ENCODE measurements at places on chromosomes 7 and 10. TPM values are rescaled to one million over a fixed set of nuclear protein-coding genes. Genes with fewer than 3 reads are reported as not detected.

GRCh38 chr10:131849591-131850382 is 51.0 kb upstream of the PPP2R2D start:
- DNase-seq: no peak

DNA sequence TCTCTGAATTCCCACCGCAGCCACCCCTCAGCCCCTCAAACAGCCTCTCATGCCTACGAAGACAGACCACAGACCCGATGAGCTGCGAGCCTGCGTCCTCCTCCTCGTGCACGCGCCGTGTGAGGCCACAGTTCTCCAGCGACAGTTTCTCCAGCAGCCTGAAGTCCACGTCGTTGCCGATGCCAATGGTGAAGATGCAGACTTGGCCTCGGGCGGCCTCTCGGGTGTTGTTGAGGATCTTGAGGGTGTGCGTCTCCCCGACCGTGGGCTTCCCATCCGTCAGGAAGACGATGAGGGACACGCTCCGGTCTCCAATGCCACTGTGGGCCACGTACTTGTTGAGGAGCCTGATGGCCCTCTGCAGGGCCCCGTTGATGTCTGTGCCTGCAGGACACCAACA is 87.1 kb downstream of the ITIH5 start:
- DNase-seq: no peak

DNA sequence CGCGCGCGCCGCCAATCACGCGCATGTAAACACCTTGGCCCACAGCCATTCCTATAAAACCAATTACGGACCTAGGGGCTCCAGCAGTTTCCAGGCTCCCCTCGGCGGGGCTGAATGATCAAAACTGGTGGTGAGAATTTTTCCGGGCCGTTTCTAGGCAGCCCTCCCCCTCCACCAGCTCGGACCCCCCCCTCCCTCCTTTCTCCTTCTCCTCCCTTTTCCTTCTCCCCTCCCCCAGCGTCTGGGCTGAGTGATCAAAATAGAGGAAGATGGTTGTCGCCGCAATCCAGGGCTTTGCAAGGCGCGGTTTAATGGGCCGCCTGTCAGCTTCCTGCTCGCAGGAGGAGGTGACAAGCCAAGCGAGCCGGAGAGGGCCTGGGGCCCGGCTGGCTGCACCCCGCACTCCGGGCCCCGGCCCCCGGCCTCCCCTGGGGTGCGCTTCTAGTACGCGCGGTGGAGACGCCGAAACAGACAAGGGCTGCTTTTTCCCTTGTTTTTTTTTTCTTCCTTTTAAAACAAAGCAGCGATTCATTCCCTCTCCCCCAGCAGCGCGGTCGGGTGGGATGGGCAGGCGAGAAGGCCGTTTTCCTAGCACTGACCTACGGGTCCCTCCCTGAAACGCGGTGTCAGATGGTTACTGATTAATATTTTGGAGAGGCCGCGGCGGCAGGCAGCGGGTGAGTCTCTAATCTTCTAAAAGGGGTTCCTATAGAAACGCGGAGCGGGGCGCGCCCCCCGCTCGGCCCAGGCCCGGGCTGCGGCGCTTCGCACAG is 528 bp upstream of the TNRC18 start:
- DNase-seq: peak; percentile 100

GRCh38 chr10:109895095-109895818 is 28.1 kb downstream of the XPNPEP1 start:
- DNase-seq: peak; percentile 97

- no peak for DNase-seq
Observed at GRCh38 chr7:133563251-133563650, 310.4 kb downstream of the EXOC4 start.

- DNase-seq: no peak
Observed at GRCh38 chr7:132576721-132577085, 433 bp upstream of the PLXNA4 start.

GRCh38 chr7:101538596-101539459 is 90.3 kb downstream of the MYL10 start:
- peak; percentile 37 for DNase-seq

GRCh38 chr10:106930751-106931150 is 233.8 kb downstream of the SORCS1 start:
- DNase-seq: no peak

GRCh38 chr10:62199584-62199983 is 69.1 kb downstream of the RTKN2 start:
- DNase-seq: no peak

- no peak for DNase-seq
Observed at GRCh38 chr7:87151729-87152111, 533 bp upstream of the DMTF1 start.

- DNase-seq: peak; percentile 49
Observed at GRCh38 chr7:17374654-17375053, 76.2 kb downstream of the AHR start.

GRCh38 chr10:131819241-131820072 is 81.4 kb upstream of the PPP2R2D start:
- DNase-seq: no peak

- DNase-seq: no peak
Observed at GRCh38 chr10:105024184-105024583, 383.1 kb downstream of the SORCS3 start.

- DNase-seq: peak; percentile 81
Observed at GRCh38 chr10:3873728-3874461, 88.9 kb upstream of the KLF6 start.

GRCh38 chr7:83014546-83014945 is 148.1 kb downstream of the PCLO start:
- DNase-seq: no peak

GRCh38 chr10:112288486-112288885 is 5.3 kb downstream of the TECTB start:
- DNase-seq: no peak

DNA sequence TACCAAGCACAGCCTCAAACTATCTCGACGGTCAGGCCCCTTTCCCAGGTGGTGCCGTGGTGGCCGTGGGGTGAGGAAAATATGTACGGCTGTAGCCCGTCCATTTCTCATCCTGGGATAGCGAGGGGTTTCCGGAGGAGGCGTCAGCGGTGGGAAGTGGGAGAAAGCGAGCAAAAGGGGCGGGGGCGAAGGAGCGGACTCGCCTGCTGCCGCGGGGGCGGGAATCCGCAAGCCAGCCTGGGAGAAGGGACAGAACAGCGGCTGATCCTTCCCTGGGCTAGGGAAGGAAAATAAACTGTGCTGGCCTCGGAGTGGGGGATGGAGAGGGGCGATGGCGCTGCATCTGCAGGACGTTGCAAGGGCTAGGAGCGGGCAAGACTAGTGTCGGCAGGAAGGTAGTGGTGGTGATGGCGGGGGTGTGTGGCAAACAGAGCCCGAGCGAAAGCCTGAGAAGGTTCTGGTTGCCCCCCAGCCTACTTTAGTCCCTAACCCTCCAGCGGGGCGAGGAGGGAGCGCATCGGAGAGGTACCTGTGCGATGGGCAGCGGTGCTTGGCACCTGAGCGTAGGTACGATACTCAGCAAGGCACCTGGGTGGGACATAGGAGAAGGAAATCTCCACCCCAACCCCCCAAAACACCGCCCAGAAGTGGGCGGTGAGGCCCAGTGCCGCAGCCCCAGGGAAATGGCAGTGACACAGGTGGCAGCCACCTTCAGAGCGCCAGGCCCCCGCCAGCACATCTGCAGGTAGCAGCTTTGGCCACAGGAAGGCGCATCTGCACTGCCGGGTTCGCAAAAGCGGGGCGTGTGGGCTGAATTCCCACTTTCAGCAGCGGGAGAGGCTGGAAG is 49.9 kb upstream of the STEAP1B start:
- DNase-seq: peak; percentile 33

DNA sequence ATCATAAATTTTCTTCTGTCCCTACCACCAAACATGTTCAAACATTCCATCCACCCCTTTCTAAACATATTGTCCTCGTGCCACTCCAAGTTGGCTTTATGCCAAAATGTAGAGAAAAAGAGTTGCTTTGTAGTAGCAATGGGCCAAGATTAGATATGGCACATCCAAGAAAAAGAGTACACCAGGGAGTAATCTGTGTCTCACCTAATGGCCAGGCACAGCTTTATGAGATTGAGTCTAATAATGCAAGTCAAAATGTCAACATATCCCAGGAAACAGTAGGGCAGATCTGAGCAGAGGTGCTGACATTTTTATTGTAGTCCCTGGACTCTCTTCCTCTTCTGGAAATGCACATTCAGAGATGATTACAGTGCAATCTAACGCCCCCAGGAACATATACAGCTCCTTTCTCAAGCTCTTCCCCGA is 5.7 kb upstream of the OR6V1 start:
- DNase-seq: peak; percentile 25

DNA sequence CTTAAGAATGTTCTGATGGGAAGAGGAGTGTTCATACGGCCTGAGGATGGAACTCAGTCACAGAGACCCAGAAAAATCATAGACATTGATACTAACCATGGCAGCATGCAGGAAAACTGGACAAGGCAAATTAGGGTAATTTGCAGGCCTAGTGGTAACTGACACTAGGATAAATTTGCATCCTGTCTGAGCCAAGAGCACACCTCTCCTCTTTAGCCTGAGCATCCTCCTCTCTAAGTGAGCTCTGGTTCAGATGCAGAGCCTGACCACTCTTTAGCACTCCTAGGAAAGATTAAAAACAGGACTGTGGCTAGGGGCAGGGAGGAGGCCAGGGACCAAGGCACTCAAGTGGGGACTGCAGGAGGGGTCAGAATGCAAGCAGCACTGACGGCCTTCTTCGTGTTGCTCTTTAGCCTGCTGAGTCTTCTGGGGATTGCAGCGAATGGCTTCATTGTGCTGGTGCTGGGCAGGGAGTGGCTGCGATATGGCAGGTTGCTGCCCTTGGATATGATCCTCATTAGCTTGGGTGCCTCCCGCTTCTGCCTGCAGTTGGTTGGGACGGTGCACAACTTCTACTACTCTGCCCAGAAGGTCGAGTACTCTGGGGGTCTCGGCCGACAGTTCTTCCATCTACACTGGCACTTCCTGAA is at the start of gene TAS2R41:
TSS of gene TAS2R41 (plus strand) at position 373 of the 650 bp plus-strand sequence. CDS start at position 373, 0 bp downstream.
- no peak for DNase-seq

GRCh38 chr7:146725520-146725919 is 608.9 kb downstream of the CNTNAP2 start:
- DNase-seq: no peak

- DNase-seq: peak; percentile 32
Observed at GRCh38 chr10:112295853-112296830, 12.9 kb downstream of the TECTB start.

DNA sequence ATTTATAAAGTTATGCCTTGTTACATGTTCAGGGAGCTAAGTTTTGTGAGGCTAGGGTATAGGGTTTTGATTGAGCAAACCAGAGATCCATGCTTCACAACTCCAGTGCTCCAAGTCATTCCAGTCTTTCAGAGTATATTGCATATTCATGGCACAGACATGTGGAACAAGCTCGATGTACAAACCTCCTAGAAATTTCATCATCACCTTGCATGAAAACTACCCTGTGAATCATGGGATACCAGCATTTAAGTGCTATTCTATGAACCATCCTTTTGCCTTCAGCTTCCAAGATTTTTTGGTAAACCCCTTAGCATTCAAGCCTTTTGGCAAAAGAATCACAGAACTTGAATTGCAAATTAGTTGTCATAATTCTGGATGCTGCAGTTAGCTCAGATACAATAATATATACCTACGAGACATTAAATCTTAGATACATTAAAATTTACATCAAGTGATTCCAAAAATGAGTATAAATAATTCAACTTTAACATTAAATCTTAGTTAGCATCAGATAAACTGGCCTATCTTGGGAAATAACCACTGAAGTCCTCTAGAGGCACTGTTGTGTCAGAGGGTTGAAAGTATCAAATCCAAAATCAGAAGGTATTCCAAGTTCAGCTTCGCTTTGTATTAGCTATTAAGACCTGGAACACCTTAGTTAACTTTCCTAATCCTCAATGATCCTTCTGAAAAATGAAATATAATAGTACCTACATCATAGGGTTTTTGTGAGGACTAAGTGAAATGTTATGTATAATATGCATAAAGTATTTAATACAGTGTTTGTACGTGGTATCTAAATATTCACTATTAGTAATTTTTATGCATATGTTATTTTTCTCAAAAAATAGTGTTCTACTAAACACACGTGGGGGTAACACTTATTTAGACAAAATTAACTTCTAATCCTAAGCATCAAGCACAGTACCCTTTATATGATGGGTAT is 55.5 kb upstream of the CABCOCO1 start:
- peak; percentile 38 for DNase-seq

GRCh38 chr10:20922033-20922432 is 24.9 kb upstream of the NEBL start:
- no peak for DNase-seq

DNA sequence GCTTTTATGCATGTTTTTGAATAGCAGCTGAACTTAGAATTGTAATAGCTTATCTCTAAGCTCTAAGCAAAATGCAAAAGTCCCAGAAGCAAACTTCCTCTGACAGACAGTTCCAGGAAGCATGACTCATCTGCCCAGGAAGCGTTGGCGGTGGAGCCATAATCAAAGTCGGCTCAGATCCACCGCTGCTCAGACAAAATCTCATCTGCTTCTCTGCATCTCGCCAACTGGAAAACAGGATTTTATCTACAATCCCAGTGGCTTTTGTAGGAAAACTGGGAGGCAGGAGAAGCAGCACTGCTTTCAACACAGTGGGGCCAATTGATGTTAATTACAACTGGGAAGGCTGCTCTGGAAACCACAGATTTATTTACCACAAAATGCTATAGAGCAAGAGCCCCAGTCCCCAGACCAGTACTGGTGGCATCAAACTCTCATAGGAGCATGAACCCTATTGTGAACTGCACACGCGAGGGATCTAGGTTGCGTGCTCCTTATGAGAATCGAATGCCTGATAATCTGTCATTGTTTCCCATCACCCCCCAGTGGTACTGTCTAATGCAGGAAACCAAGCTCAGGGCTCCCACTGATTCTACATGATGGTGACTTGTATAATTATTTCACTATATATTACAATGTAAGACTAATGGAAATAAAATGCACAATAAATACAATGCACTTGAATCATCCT is 99.9 kb downstream of the CUBN start:
- peak; percentile 95 for DNase-seq

DNA sequence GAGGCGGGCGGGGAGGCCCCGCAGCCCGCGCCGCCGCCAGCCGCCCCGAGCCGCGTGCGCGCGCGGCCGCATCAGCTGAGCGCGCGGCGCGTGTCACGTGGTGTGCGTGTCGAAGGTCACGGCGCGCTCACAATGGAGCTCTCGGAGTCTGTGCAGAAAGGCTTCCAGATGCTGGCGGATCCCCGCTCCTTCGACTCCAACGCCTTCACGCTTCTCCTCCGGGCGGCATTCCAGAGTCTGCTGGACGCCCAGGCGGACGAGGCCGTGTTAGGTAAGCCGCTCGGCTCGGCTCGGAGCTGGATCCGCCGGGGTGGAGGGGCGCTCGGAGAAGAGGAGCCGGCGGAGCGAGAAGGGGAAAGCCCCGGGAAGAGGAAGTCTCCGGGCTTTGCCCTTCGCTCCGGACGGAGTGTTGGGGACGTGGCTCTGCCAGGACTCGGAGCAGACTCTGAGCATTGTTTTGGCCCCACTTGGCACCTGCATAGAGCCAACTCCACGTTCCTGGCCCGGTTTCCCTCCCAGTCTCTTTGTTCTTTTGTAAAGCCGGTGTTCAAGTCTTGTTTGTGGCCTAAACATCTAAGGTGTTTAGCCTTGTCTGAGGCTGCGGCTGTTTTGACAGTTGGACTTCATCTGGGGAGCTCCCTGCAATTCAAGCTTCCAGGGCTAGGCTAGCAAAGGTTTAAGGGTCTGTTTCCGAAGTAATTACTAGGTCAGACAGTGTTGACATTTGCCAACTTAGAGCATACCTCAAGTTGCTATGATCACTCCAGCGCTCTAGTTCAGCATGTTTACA is at the start of gene COMMD3:
TSS of gene COMMD3 (plus strand) at position 103 of the 790 bp plus-strand sequence. CDS start at position 133, 30 bp downstream.
- peak; percentile 89 for DNase-seq

ZNF488 gene
- total RNA-seq: 0.18 TPM

SLC39A12 gene
- total RNA-seq: not detected

SPRN gene
- total RNA-seq: 0.82 TPM

CYP3A7 gene
- total RNA-seq: 0.74 TPM

GRB10 gene
- 20.1 TPM for total RNA-seq

AUTS2 gene
- total RNA-seq: 33.4 TPM

PLXNA4 gene
- total RNA-seq: 3.0 TPM

AKR1C8 gene
- total RNA-seq: not detected

C10orf105 gene
- not detected for total RNA-seq
